ENCODE measurements at places on chromosomes 11 and 22.
A peak's percentile ranks its signal among the peaks of the same experiment; 100 is the strongest.

DNA sequence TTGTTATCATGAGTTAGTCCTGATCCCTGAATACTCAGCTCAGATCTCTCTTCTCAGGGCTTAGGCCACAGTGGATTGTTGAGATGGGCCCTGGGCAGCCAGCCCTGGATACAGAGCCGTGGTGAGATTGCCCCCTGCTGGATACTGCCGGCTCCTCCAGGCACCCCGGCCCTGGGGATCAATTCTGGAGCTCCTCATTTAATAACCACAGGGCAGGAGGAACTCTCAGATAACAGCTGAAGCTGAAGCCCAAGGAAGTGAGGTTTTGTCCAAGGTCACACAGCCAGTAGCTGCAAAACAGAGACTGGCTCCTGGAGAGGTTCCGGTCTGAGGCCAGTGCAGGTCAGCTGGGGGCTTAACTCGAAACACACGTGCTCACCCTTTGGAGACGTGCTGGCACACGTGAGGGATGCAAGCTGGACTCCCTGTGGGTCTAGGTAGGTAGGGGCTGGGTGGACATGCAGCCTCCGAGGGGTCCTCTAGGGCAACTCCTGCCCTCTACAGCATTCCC lies 16.0 kb downstream of the USH1C start:
- peak; percentile 27 for DNase-seq

DNA sequence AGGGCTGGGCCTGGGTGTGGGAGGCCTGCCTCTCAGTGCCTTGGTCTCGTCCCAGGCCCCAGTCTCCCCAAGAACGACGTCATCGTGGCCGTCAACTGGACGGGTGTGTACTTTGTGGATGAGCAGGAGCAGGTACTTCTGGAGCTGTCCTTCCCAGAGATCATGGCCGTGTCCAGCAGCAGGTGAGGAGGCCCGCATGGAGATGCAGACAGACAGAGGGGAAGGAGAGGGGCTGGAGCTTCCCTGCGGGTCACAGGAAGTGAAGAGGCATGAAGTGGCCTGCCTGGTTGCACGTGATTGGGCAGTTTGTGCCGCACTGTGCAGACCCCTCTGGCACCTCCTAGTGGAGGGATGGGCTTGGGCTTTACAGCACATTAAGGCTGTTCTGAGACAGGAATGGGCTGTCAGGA lies 70.4 kb downstream of the MYO7A start:
- DNase-seq: no peak

DNA sequence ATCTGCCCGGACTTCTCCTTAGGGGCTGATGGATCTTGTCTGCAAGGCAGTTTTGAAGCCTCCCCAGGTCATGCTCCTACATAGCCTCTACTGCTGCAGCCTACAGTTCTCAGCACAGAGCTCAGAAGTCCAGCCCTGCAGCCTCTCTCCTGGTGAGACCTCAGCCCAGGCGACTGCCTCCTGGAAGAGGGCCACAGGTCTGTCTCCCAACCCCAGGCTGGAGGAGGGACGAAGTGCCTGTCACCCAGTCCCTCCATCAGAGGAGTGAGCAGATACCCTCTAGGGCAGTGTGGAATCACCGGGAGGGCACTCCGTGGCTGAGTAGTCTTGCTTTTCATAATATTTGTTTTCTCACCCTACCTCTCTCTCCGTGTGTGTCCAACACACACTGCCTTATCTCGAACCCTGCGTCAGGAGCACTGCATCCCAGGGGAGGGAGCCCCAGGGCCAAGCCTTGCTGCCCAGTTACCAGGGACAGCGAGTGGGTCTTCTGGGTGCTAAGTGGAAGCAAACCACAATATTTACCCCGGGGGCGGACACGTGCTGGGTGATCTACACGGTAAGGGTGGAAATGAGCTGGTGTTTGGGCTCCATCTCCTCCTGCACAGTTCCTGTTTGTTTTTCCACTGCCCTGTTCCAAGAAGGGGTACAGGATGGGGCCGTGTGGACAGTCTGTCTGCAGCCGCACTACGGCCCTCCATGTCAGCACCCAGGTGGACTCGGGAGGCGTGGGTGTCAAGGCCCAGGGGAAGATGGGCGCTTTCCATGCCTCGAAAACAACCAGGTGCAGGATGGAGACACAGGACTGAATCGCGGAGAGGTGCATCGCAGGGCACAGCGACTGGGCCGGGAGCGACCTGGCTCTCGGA lies 133.7 kb upstream of the HSD17B12 start:
- DNase-seq: no peak

GRCh38 chr22:36371920-36372319 lies 15.8 kb downstream of the MYH9 start:
- DNase-seq: no peak

DNA sequence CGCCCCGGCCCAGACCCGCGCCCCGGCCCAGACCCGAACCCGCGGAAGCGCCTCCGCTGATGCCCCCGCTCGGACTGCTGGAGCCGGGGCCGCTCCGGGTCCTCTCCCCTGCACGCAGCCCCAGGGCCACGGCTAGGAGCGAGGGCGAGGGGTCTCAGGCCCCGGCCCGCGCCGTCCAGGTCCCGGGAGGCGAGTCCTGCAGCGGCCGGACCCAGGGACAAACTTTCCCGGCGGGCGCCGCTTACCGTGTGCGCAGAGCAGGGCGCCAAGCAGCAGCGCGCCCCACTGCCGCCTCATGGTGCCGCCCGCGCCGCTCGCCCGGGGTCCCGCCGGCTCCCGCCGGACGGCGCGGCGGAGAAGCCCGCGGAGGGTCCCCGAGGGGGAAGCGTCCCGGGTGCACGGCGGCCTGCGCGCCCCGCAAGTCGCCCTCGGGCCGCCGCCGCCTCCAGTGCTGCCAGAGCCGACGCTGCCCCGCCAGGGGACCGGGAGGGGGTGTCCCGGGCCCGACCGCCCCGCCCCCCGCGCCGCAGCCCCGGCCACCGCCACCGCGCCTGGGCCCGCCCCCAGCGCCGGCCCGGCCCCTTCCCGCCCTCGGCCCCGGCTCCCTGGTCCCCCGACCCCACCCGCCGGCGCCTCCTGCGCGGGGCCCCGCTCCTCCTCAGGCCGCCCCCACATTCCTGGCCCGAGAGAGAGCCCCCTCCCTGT lies at the start of gene LRP4:
LRP4 (minus strand) TSS at position 468 of the 705 bp plus-strand sequence; CDS start at position 297, 171 bp downstream.
- DNase-seq: no peak

GRCh38 chr11:111097191-111097590 lies 148.3 kb upstream of the POU2AF2 start:
- peak; percentile 3 for DNase-seq

DNA sequence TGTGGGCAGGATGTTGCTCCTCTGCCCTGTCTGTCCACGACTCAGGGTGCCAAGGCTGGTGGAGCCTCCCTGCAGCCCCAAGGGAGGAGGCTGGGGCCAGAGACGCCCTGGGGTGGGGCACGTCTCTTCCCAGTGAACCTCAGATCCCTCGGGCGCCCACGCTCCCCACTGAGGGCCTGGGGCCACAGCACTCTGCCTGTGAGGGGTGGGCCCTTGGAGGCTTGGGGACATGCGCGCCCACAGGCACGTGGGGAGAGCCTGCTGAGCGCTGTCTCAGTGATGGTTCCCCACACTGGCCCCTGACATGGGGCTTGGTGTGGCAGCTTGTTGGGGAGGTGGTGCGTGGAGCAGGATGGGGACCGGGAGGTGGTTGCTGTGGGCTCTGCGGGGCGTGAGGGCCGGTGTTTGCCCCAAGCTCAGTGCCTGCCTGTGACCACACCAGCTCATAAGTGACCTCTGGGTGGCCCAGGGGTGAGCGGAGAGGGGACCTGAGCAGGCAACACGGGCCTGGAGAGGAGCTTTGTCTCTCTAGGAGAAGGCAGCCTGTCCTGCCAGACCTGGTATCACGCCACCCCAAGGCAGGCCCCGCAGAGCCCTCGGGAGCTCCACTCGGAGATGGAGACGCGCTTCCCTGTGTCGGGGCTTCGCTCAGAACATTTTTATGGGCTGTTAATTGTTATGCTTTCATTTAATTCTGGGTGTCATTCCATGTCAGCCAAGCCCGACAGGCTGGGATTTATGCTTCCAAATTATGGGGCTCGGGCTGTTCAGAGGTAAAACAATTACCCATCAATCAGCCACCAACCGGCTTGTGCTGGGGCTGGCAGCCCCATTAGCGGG lies 27.4 kb upstream of the CCDC188 start:
- DNase-seq: no peak

DNA sequence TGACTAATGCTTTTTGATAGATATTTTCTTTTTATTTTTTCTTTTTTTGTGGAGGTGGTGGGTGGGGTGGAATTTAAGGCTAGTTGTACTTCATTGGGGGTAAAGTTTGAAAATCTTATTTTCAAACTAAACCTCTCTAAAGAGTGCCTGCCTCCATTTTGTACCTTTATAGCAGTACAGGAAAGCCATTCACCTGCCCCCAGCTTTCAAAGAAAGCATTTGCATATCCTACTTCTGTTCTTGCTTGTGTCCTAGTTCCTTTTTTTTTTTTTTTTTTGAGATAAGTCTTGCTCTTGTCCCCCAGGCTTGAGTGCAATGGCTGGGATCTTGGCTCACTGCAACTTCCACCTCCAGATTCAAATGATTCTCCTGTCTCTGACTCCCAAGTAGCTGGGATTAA lies 766.2 kb upstream of the LRRC4C start:
- DNase-seq: no peak

- DNase-seq: no peak
Observed at GRCh38 chr11:109981031-109981636, 112.1 kb upstream of the ZC3H12C start.

DNA sequence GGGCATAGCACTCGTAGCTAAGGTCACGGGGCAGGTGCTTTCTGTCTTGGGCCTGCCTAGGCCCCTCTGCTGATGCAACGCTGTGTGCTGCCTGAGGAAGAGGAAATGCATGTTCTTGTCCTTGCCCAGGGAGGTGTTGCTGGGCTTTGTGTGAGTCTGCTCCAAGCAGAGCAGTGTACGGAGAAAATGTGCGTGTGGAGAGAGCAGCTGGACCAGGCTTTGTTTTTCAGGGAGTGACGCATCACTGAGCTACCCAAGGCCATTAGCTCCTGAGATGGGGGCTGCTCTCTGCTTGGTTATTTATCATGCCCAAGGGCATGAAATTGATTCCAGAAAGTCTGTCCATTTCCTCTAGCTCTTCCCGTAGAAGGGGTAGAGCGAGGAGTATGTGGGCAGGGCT lies 82.9 kb upstream of the THY1 start:
- DNase-seq: no peak

- DNase-seq: no peak
Observed at GRCh38 chr11:45107029-45107428, 39.4 kb upstream of the PRDM11 start.

DNA sequence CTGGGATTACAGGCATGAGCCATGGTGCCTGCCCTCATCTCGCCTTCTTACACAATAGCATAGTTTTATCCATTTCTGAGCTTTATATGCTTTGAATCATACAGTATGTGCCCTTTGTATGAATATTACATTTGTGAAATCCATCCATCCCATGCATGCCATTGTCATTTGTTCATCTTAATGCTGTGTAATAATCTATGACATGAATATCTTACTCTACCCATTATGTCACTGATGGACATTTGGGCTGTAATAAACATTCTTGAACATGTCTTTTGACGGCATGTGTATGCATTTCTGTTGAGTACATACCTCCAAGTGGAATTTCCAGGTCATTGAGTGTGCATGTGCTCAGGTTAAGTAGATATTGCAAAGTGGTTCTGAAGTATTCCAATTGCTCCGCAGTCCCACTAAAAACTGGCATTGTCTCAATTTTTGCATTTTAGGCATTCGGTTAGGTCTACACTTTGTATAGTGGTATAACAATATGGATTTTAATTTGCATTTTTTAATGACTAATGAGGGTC lies 339.3 kb upstream of the SYN3 start:
- no peak for DNase-seq

GRCh38 chr11:78195917-78196560 lies 7.3 kb downstream of the USP35 start:
- no peak for DNase-seq

DNA sequence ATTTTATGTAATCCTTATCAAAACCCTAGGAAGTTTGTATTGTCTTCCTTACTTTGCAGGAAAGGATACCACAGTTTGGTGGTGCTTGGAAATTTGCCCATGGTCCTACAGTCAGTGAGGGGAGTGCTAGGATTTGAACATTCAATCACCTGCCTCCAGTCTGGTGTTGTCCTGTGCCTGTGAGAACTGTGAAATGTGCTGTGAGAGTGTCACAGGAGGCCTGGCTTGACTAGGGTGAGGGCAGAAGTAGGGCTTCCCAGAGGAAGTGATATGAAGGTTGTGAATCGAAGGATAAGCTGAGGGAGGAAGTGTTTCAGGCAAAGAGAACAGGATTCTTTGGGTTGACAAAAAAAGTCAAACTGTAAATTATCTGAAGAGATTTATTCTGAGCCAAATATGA lies 424.4 kb downstream of the TMEM135 start:
- no peak for DNase-seq

DNA sequence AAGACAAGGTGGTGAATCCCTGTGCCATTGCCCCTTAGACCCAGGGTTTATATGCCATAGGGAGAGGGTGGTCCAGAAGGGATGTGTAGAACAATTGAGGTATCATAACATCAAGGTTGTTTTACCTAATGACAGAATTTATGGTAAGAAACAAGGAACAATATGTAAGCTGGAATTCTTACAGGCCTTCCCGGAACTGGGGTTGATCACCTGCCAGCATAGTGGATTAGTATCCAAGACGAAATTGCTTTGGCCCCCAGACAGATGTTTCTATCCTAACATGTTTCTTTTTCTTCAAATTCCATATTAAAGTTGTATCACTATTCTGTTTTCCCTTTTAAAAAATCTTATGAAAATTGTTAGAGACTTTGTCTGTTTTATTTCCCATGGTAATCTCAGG lies 343.8 kb upstream of the ANO3 start:
- no peak for DNase-seq

- no peak for DNase-seq
Observed at GRCh38 chr11:10452211-10452767, 2.8 kb upstream of the AMPD3 start.

DNA sequence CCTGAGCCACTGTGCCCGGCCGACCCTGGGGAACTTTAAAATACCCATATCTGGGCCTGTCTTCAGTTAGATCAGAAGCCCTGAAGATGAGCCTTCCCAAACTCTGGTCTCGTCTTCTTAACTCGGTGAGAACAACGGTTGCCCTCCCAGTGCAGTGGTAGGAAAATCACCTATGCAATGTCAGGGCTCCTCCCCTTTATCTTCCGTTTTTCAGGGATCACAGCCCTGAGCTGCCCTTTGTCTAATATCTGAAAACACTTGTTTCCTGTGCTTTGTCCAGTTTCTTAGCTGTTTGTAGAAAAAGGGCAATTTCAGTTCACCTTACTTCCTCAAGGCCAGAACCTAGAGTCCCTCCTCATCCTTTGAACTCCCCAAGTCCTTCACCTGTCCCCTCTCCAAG lies 9.4 kb downstream of the DRAP1 start:
- no peak for DNase-seq

GRCh38 chr11:31786996-31787685 lies 24.0 kb downstream of the PAX6 start:
- DNase-seq: no peak

DNA sequence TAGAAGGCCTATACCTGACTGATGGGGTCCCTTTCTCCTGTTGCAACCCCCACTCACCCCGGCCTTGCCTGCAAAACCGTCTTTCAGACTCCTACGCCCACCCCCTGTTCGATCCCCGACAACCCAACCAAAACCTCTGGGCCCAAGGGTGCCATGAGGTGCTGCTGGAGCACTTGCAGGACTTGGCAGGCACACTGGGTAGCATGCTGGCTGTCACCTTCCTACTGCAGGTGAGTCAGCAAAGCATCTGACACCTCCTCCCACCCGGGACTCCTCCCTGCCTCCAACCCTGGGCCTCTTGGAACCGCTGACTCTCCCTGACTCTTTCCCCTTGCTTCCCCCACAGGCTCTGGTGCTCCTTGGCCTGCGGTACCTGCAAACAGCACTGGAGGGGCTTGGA lies 1.2 kb downstream of the ROM1 start:
- DNase-seq: no peak

All from NCI-H748 treated with DMSO at 0.1 percent for 48 hours (cell line).